ENCODE measurements at places on chromosomes 12 and 14. TPM values are rescaled to one million over a fixed set of nuclear protein-coding genes. Genes with fewer than 3 reads are reported as not detected.

DNA sequence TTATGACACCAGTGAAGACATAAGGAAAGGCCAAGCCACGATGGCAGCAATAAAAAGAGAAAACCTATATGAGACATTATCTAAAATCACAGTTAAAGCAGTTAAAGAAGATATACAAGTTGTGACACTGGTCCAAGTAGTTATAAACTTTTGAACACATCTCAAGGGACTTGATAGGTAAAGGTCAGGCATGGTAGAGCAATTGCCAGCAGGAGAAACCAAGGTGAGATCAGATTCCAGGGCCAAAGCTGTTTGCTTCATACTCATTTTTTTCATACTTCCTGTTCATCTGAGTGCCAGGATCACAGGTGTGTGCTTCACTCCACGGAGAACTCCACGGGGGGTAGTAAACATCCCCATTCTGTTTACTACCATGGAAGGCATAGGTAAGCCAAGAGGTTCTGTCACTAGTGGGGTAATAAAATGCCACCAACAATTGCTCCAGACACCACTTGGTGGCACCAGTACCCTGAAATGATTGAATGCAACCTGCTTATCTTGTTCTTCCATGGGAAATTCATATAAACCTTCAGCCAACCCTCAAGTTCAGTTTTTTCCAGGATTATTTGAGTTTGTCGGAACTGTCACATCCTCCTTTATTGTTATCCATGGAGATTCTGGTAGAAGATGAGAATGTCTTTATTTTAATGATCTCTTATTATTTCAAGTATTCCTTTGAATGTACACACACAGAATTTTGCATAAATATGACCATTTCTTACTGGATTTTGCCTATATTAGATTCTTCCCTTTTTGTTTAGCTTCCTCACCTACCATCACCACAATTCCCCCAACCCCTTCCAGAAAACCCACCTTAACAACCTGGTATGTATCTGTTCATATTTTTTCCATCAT lies 59.2 kb upstream of the TSPAN8 start:
- DNase-seq = no peak

The KRT83 gene
- total RNA-seq = not detected

GRCh38 chr14:51614707-51615106 lies 37.0 kb upstream of the FRMD6 start:
- DNase-seq = no peak

The RNF34 gene
- 32.5 TPM for total RNA-seq

The LRRC23 gene
- total RNA-seq = 15.6 TPM

DNA sequence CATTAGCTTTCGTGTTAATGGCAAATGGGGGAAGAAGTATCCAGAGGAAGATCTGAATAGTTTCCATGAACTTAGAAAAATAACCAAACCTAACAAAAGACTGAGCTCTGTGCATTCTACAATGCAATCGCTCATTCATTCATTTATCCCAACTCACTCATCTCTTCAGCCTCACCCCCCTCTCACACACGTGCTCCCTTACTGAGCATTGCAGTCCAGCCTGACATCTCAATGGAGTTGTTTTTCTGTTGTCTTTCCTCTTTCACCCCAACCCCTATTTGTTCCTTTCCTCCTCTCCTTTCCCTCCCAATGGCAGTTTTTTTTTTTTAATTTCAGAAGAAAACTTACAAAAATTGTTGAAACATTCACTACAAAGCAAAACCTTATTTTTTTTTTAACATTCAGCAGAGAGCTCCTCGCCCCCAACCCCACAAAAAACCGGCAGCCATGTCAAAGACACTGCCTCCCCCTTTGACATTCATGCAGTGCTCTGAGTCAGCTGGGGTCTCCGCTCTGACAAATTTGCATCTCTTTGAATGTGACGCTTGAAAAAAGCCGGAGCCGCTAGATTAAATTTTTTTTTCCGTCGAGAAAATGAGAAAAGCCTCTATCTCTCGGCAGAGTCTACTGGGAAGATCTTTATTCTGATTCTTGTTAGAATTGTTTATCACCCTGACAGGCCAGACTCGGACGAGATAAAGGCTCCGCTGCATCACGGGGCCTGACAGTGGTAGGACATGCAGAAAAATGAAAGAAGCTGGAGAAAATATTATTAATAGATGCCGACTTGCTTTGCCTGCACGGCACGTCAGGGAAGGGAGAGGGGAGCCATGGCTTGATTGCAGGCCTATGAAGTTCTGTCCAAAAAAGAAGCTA lies 775.6 kb downstream of the VRK1 start:
- no peak for DNase-seq

The NAA25 gene
- total RNA-seq = 11.2 TPM

DNA sequence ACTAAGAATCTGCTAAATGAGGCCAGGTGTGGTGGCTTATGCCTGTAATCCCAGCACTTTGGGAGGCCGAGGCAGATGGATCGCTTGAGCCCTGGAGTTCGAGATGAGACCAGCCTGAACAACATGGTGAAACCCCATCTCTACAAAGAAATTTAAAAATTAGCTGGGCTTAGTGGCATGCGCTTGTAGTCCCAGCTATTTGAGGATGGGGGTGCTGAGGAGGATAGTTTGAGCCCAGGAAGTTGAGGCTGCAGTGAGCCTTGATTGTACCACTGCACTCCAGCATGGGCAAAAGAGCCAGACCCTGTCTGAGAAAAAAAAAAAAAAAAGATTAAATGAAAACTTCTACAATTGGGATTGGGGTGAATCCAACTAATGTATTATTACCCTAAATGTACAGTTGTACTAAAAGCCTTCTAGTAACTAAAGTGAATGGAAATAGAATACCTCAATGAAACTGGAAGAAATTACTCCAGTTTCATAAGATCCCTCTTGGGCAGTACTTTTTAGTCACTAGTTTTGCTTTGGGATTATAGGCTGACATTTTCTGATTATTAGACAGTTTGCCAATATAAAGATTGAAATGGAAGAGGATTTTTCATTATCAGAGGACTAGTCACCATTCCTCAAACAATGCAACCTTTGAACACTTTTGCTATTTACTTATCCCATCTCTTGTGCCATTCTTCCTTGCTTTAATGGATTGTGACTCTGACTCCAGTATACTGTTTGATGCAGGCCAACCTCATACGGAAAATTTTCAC lies 14.3 kb downstream of the COCH start:
- DNase-seq = no peak

DNA sequence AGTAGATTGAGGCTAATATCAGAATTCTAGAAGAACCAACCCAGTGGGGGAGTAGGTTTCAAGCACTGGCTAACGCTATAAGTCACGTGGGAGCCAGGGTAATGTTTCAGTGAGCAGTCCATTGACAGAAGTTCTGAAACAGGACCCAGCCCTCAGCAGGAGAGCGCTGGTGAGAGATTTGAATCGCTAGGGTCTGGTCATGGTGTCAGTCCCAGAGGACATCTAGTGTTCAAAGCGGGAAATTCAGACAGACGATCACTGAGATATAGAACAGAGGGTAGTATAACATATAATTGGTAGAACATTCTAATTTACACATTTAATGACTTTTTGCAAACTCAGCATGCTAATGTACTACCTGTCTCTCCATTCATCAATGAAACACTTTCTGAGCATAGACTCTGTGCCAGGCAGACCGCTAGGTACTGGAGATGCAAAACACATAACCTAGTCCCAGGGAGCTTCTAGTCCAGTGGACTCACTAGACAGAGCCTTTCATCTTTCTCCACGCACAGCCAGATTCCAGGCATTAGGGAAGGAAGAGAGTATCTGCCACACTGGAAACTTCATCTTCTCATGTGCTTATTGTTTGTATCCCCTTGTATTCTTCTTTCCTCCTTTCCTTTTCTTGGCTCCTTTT lies 35.4 kb upstream of the RNASE3 start:
- peak; percentile 75 for DNase-seq

- no peak for DNase-seq
These were observed 192.2 kb upstream of the LMNTD1 start for GRCh38 chr12:25745281-25745680.

- DNase-seq = peak; percentile 59
These were observed 67.2 kb downstream of the PTPRR start for GRCh38 chr12:70853326-70853725.

The KCNA5 gene
- total RNA-seq = 166 TPM

DNA sequence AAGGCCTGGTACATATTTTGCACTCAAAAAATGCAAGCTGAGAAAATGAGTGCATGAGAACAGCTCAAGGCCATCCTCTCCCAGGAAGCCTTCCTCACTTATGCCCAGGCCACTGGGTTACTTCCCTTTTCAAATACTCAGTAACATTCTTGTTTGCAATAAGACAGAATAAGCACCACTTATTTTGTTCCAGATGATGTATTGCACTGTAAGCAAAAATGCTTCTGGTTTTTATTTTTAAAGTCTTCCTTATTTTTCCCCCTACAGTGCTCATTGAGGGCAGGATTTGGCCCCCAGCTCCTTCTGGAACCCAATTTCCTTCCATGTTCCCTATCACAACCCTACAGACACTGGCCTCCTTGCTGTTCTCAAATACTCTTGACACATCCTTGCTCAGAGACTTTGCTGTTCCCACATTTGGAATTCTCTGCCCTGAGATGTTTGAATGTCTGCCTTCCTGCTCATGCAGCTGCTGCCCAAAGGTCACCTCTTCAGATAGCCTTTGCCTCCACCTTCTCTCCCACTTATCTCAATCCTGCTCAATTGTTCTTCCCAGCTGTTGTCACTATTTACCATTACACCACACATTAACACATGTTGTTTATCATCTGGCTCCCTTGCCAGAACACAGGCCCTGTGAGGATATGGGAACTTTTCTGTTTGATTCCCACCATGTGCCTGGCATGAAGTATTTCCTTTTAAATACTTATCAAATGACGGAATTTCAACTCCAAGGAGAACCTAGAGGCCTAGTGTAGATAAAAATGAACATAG lies 49.9 kb downstream of the IFNG start:
- no peak for DNase-seq

The GRIP1 gene
- total RNA-seq = 5.3 TPM

The EIF2S3B gene
- not detected for total RNA-seq

DNA sequence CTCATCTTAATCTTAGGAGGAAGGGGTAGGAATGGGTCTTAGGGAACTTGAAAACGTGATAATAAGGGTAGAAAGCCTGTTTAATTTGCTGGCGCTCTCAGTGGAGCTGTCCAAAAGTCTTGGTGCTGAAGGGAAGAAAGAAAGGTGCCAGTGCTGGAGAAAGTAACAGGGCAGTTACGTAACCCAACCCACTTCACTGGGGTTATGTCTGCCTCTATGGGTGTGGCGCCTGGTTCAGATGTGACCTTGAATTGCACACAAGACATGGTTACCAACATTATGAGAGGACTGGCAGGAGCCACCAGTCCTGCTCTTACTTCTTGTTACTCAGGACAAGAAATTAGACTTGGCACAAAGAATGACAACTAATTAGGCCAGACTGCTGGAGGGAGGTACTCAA lies 18.6 kb upstream of the GPATCH2L start:
- DNase-seq = no peak

The TAS2R20 gene
- 0.24 TPM for total RNA-seq

The LMO3 gene
- 12.4 TPM for total RNA-seq

- DNase-seq = peak; percentile 43
These were observed 969.6 kb upstream of the TMEM132C start for GRCh38 chr12:127297327-127297726.

The KLHL33 gene
- 0.44 TPM for total RNA-seq

DNA sequence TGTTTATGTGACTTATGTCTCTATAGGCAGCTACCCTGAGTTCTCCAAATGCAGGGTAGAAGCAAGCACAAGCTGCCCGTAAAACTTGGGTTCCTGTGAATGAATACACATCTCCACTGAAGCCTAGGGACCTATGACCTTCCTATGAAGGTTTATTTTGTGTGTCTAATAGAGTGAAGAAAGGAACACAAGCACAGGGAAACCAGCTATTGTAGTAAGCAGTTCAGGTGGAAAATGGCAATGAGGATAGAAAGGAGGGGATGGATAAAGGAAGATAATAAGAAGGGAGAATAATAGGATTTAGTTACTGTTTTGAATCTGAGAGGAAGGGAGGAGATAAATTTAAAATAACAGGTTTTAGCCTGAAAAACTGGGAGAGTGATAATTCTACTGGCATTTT lies 2.4 kb downstream of the PFKM start:
- DNase-seq = no peak

DNA sequence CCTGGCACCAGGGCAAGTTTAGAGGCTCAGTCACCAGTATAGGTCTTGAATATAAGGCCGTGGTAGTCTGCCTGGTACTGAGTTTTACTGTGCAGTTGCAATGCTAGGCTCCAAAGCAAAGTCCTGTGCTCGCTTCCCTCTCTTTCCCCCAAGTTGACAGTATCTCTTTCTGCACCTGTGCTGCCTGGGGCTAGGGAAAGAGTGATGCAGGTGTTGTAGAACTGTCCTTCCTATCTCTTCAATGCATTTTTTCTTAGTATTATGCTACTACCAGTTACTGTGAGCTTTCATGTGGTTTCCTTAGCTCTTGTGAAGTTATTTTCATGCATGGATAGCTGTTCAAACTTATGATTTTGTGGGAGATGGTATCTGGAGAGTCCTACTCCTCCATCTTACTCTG lies 359.2 kb downstream of the SYT1 start:
- DNase-seq = no peak

DNA sequence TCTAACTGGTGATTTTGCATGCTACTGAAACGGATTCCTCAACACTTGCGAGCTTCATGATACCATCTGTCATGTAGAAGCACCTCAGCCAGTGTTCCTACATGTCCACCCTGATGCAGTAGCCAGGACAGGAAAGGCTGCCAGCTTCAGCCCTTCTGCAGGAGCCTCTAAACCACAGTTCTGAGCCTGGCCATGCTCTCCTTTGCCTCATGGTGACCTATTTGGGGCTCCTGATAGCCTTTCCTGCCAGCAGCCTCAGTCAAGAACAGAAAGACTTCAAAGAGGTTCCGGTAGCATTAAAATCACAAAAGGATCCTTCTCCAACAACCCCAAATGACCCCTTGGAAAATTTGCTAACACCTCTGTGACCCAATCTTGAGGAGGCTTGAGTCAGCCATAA lies 96.0 kb downstream of the CNTN1 start:
- no peak for DNase-seq

- DNase-seq = no peak
These were observed 127.7 kb downstream of the DACT1 start for GRCh38 chr14:58765418-58765831.

DNA sequence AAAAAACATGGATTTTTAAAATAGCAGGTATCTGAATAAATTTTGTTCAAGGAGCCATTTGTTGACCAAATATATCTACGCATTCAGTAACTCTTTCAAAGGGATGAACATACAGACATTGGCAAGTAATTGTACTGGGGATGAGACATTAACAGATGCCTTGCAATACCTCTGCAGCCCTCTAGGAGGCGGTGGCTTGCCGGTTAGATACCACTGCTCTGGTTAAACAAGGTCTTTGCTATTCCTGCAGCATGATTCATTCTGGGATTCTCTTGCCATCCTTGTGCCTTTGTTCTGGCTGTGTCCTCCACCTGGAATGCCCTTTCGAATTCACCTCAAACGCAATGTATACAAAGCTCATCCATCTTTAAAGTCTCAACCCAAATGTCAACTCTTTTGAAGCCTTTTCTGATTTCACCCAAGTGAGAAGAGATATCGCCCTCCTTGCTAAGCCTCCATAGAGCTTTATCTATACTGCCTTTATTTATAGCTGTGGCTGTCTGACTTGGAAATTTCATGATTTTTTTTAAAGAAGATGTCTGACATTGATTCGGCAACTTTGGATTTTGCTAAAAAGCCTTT lies 131.0 kb upstream of the SRRM4 start:
- no peak for DNase-seq

- DNase-seq = no peak
These were observed 54.8 kb upstream of the DYNC1H1 start for GRCh38 chr14:101909371-101910096.

The SMOC1 gene
- 14.1 TPM for total RNA-seq

All from right atrium auricular region (tissue), 2 donors.